ENCODE measurements at places on chromosomes 3 and 15. TPM values are rescaled to one million over a fixed set of nuclear protein-coding genes. Genes with fewer than 3 reads are reported as not detected.

- no peak for DNase-seq
Measured at GRCh38 chr3:22371036-22371435, 620.0 kb upstream of the ZNF385D start.

- DNase-seq: no peak
Measured at GRCh38 chr3:71708476-71709105, 16.6 kb downstream of the EIF4E3 start.

GRCh38 chr3:65196663-65197062, 508.9 kb upstream of the ADAMTS9 start:
- no peak for DNase-seq

GRCh38 chr3:184470551-184470950, 90.7 kb downstream of the CHRD start:
- DNase-seq: no peak

GRCh38 chr15:60155661-60156060, 151.6 kb downstream of the FOXB1 start:
- DNase-seq: no peak

Gene UBR1
- 5.7 TPM for polyA plus RNA-seq

GRCh38 chr15:41511331-41511898, 2.2 kb downstream of the LTK start:
- no peak for DNase-seq

DNA sequence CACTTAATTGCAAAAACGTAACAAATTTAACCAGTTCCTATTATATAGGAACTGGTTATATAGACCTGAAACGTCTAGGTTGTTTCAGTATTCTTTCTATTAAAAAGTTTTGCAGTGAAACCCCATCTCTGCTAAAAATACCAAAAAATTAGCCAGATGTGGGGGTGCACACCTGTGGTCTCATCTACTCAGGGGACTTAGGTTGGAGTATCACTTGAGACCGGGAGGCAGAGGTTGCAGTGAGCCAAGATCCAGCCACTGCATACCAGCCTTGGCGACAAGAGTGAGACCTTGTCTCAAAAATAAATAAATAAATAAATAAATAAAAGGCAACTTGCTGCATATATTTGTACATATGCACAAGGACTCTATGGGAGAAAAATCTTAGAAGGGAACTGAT, 387.0 kb downstream of the TUSC7 start:
- DNase-seq: no peak

GRCh38 chr15:35755237-35755802, 209.4 kb upstream of the DPH6 start:
- no peak for DNase-seq

DNA sequence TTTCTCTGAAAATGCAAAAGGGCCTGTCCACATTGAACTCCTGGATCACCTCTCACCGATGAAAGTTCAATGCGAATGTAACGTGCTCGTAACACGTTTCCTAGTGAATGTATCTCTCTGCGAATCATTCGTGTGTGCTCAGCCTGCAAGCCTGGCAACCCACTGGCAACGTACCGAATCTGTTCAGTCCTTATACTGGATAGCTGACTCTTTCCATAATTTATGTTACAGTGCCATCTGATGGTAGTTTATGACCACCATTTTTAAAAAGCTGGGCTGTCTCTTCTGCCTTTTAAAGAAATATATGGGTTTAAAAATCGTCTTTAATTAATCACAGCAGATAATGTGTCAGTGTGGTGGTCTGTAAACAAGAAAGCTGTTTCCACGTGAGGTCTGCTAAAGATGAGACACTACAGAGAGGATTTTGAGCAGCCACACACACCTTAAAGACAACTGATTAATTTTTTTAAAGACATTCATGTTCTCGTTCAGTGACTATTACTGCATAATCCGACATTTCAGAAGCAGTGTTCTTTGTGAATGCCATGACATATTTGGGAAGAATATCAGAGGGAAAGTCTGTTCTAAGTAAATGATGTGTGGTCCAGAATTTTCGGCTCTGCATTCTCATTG, 69.4 kb upstream of the FOXP1 start:
- peak; percentile 86 for DNase-seq

GRCh38 chr3:106302451-106303221, 433.8 kb upstream of the CBLB start:
- DNase-seq: no peak

Gene GOLGA6B
- not detected for polyA plus RNA-seq

- DNase-seq: no peak
Measured at GRCh38 chr3:42250761-42251160, 15.2 kb downstream of the CCK start.

DNA sequence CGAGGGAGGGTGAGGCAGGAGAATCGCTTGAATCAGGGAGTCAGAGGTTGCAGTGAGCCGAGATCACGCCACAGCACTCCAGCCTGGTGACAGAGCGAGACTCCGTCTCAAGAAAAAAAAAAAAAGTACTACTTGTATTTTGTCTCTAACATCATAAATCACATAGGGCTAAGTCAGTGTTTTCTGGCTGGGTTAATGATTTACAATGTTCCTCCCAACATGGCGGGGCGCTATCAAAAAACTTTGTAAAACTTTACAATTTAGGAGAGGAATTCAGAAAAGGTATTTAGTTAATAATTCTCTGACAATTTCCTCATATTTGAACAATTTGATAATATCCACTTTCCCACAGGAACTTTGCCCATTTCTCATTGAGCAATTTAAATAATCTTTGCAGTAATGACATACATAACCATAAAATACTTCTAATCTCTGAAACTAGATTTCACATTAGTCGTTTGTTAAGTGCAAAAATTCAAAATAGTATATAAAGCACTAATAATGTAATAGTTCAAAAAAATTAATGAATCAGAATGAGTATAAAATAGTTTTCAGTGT, 26.6 kb upstream of the B3GNT5 start:
- no peak for DNase-seq

DNA sequence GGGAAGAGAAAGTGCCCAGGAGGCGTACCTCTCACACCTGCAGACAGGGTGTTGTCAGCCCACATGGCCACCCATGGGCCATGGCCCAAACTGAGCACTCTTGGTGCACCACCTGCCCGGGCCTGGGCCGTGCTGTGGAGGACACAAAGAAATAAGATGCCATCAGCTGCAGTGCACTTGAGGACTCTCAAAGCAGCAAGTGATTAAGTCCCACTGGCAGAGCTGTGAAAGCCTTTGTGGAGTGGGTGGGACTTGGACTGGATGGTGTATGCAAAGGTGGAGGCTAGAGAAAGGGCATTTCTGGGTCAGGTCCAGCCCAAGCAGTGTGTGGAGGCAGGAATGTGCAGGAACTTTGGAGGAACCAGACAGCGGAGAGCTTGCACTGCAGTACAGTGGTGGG, 122.3 kb downstream of the MEGF11 start:
- peak; percentile 28 for DNase-seq

DNA sequence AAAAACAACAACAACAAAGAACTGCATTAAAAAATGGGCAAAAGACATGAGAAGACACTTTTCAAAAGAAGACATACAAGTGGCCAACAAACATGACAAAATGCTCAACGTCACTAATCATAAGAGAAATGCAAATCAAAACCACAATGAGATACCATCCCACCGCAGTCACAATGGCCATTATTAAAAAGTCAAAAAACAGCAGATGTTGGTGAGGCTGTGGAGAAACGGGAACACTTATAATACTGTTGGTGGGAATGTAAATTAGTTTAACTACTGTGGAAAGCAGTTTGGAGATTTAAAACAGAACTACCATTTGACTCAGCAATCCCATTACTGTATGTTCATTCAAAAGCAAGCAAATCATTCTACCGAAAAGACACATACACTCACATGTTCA, 15.1 kb downstream of the EIF1B start:
- DNase-seq: no peak
